Activated CD4-positive, alpha-beta memory T cell treated with anti-CD3 and anti-CD28 coated beads for 36 hours (primary cell): ENCODE measurements at places on chromosomes 3 and 15.

GRCh38 chr3:126476166-126477060 is 722 bp upstream of the ZXDC start:
- H3K4me1 ChIP-seq: peaks cover 36% of the 10 kb centered on the region
- peak overlapping the region; percentile 79 for H3K4me3 ChIP-seq
- H3K36me3 ChIP-seq: peaks cover 13% of the 10 kb centered on the region
- no peaks in the 10 kb centered on the region for H3K27me3 ChIP-seq

GRCh38 chr3:141112686-141113297 is 61.6 kb downstream of the SPSB4 start:
- no peaks in the 10 kb centered on the region for H3K36me3 ChIP-seq
- DNase-seq: no peak
- no peaks in the 10 kb centered on the region for H3K4me1 ChIP-seq
- peaks cover 2% of the 10 kb centered on the region for H3K27me3 ChIP-seq
- no peak overlapping the region for H3K4me3 ChIP-seq

GRCh38 chr15:89728254-89728653 is 22.8 kb downstream of the MESP1 start:
- no peak overlapping the region for H3K4me3 ChIP-seq
- H3K4me1 ChIP-seq: no peaks in the 10 kb centered on the region
- no peak for DNase-seq
- H3K27ac ChIP-seq: no peak overlapping the region

- H3K27me3 ChIP-seq: no peaks in the 10 kb centered on the region
- H3K36me3 ChIP-seq: no peaks in the 10 kb centered on the region
- no peaks in the 10 kb centered on the region for H3K4me1 ChIP-seq
- no peak overlapping the region for H3K4me3 ChIP-seq
- no peak overlapping the region for H3K27ac ChIP-seq
These were observed 79.9 kb downstream of the ZBBX start for GRCh38 chr3:167300207-167300606.

GRCh38 chr3:107297597-107297996 is 79.6 kb upstream of the CCDC54 start:
- peaks cover 4% of the 10 kb centered on the region for H3K27me3 ChIP-seq
- no peaks in the 10 kb centered on the region for H3K4me1 ChIP-seq
- DNase-seq: no peak

DNA sequence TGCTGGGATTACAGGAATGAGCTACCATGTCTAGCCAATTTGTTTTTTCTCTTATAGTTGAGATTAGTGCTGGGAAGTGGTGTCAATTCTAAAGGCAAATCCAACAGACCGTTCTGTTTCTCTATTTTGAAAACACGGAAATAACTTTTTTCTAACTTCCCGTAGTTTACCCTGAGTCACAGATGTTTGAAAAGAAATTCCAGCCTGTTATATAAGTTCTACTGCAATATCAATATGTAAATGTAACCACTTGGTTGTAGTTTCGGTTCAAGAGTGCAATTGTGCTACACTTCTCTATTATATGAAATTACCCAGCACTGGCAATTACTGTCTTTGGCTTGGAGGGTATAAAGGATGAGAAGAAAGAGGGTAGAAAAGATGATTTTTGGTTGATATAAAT is 22.3 kb upstream of the GNB4 start:
- H3K27me3 ChIP-seq: no peaks in the 10 kb centered on the region
- no peak overlapping the region for H3K4me3 ChIP-seq
- H3K27ac ChIP-seq: no peak overlapping the region
- no peak for DNase-seq
- no peaks in the 10 kb centered on the region for H3K36me3 ChIP-seq
